CD4-positive, alpha-beta T cell treated with Interleukin-2 at 100 ng/mL for 4 hours (primary cell): ENCODE measurements at places on chromosomes 3 and 15.
A peak's percentile ranks its signal among the peaks of the same experiment; 100 is the strongest.

- no peak for DNase-seq
These were observed 83.5 kb downstream of the PIK3R4 start for GRCh38 chr3:130663092-130663491.

- no peak for DNase-seq
These were observed 47.4 kb upstream of the SMAD3 start for GRCh38 chr15:67018026-67018425.

DNA sequence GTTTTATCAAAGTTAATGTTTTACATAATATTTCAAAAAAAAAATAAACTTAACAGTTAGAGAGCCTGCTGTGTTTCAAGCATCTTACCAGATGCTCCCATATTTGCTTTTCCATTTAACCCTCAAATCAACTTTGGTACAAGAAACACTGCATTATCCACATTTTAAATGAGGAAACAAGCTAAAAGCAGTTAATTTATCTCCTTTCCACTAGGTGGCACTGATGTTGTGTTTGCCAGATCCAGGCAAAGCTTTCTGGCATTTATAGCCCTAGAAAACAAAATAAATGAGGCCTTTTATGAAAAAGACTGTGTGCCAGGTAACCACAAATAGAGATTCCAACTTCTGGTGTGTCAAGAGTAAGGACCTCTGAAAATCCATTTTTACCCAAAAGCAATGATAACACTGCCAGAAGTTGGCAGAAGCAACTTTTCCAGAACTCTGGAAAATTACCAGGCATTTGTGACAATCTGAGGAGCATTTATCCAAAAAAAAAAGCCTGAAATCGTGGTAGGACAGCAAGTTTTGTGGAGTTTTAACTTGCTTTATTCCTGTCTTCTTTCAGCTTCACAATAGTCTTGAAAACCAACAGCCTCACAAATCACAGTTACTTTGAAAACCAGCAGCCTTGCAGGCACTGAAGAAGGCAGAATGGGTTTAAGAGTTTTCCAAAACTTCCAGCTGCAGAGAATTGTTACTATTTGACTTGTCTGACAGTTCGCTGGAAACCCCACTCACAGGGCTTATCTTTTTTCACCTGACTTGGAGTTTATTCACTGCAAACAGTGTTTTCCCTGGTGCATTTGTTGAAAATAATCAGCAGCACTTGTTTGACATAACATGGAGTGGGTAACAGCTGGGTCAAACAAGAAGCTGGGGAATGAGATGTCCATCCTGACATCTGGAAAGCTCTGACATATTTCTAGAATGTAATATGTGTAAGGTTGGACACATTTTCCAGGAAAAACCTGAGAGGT, 9.2 kb downstream of the FAM162A start:
- peak; percentile 63 for DNase-seq

GRCh38 chr3:185852635-185853034, 27.8 kb upstream of the IGF2BP2 start:
- DNase-seq = no peak

DNA sequence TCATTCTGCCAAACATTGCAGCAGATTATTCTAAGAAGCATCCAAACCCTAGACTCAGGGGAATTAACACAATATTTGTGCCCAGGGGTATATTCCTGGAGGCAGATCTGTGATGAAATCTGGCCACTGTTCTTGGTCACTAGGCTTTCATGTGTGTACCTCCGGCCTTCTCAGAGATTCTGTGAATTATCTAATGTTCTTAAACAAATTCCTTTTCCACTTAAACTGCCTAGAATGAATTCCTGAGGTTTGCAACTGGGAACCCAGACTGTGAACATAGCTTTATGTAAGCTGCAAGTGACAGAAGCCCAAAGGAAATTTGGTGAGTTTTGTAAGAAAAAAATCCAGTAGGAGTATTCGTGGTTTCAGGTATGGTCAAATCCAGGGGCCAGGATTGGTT, 20.7 kb upstream of the CTNNB1 start:
- DNase-seq = no peak

GRCh38 chr3:112474796-112475195, 24.5 kb downstream of the BTLA start:
- no peak for DNase-seq
